Endothelial cell (in vitro differentiated cells): ENCODE measurements at places on chromosomes 4 and X. TPM values are rescaled to one million over a fixed set of nuclear protein-coding genes. Genes with fewer than 3 reads are reported as not detected.

The TMEM129 gene
- 27.2 TPM for total RNA-seq

The CXCL8 gene
- not detected for total RNA-seq

The DUX4 gene
- 0.49 TPM for total RNA-seq

The ZCCHC18 gene
- 3.6 TPM for total RNA-seq

The AIMP1 gene
- 25.4 TPM for total RNA-seq

The HERC5 gene
- total RNA-seq: 9.1 TPM

The ZNF518B gene
- total RNA-seq: 44.0 TPM

The PRDM5 gene
- total RNA-seq: 17.0 TPM

The PRRG1 gene
- 16.5 TPM for total RNA-seq

The LANCL3 gene
- total RNA-seq: 0.46 TPM

The ZXDA gene
- 3.1 TPM for total RNA-seq
